ENCODE measurements at places on chromosomes 6 and 20.

DNA sequence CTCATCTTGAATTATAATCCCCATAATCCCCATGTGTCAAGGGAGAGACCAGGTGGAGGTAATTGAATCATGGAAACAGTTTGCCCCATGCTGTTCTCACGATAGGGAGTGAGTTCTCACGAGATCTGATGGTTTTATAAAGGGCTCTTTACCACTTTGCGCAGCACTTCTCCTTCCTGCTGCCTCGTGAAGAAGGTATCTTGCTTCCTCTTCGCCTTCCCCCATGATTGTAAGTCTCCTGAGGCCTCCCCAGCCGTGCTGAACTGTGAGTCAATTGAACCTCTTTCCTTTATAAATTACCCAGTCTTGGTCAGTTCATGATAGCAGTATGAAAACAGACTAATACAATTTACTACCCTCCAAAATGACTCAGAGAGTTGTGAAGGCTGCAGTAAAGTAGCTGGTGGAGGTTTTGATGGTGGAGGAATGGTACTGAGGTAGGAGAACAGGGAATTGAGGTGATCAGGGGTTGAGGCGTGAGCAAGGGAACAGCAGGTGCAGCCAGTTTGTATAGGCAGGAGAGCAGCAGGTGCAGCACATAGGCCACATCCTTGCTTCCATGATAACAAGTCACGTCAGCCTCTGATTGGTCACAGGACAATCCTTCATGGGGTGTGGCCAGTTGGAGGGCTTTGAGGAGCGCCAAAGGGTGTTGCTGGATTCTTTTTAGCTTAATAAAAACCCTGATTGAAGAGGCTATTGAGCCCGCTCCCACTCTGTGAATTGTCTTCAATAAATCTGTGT lies 150.0 kb downstream of the CDC5L start:
- DNase-seq, result no peak

- no peak for DNase-seq
These were observed 9.3 kb downstream of the PSMA7 start for GRCh38 chr20:62133864-62134263.

DNA sequence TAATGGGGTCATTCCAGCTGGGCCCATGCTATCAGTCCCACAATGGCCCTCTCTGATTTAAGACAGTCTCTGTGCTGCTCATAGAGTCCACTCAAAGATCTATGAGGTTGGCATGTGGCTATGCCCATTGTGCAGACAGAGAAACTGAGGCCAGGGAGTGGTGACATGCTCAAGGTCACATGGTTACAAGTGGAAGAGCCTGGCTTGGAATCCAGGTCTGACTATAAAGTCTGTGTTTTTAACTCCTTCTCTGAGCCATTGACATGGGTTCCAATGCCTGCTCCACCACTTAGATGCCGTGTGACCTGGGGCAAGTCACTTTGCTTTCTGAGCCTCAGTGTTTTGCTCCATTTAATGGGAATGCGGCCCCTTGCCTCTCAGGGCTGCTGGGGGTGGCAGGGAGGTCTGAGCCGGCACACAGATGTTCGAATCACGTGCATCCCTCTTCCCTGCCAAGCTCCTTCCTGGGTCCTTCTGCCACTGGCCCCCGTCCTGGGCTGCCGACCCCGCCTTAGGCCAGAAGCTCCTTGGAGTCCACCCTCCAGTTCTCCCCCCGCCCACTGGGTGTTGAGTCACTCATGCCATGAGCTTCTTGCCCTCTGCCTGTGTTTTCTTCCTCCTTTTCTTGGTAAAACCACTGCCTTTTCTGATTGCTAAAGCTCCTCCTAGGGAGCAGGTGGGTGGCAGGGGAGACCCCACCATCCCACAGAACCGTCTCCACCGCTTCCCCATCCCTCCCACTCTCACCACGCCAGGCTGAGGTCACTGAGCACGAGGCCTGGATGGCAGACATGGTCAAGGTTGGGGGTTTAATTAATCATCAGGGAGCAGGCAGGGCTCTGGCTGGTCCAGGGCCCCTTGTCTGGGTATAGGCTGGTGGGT lies 35.7 kb downstream of the CEBPB start:
- no peak for DNase-seq

GRCh38 chr20:46544576-46544975 lies 5.9 kb downstream of the OCSTAMP start:
- no peak for DNase-seq

GRCh38 chr6:119148098-119148824 lies 69.8 kb upstream of the FAM184A start:
- no peak for DNase-seq

GRCh38 chr6:125154761-125155135 lies 1.2 kb downstream of the TPD52L1 start:
- DNase-seq, result peak; percentile 31

DNA sequence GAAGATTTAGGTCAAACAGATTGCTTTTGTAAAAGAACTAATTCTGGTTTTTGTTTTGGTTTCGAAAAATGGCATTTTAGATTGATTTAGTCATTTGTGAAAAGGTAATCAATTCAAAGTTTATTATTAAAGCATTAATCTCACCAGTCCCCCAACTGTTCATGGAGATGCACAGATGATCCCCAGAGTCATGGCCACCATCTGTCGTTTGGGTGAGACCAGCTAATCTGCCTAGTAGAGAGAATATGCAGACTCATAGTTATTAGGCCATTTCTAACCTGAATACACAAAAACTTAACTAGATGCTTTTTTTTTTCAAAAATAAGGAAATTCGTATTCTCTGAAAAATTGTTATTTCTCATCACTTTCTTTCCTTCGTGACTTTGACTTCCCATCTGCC lies 58.1 kb downstream of the C6orf58 start:
- DNase-seq, result no peak

DNA sequence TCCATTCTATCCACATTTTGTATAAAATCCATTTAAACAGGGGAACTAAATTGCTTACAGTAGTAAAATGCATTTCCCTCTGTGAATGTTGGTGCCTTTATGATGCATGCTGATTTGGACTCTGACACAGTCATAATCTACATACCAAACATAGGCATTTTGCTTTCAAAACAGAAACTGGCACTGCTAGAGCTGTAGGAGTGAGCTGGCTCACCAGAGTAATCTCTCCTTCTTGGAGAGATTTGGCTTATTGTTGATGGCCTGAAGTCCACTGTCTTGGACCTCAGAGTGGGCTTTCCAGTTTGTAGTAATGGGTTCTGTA lies 363.2 kb upstream of the FLRT3 start:
- DNase-seq, result no peak

- no peak for DNase-seq
These were observed 20.4 kb downstream of the OSBPL2 start for GRCh38 chr20:62258499-62259293.

- DNase-seq, result no peak
These were observed 435 bp downstream of the CENPB start for GRCh38 chr20:3786126-3786484.

DNA sequence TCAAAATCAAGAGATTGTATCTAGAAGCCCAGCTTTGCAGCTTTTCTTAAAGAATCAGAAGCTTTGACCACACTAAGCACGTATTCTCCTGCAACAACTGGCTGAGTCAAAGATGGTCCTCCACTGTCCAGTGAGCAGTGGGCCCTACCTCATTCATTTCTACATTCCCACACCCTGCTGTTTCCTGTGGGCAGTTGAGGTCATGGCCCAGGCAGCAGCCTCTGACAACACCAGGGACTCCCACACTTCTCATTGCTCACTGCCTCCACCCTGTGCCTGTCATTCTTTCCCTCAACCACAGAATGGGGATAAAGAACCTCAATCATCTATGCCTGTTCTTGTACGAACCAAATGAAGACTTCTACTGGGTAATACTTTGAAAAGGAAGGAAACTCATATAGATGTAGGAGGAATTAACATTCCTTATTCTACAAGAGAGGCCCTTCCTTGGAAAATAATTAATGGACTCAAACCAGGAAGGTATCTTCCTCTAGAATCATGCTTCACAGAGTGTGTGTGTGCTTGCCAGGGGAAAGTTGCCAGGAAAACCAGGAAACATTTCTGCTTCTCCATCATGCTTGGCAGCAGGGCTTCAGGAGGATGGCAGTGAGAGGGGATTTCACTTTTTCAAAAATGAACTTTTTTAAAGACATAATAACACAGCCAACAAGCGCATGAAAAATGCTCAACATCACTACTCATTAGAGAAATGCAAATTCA lies 191.7 kb upstream of the RIN2 start:
- DNase-seq, result no peak

DNA sequence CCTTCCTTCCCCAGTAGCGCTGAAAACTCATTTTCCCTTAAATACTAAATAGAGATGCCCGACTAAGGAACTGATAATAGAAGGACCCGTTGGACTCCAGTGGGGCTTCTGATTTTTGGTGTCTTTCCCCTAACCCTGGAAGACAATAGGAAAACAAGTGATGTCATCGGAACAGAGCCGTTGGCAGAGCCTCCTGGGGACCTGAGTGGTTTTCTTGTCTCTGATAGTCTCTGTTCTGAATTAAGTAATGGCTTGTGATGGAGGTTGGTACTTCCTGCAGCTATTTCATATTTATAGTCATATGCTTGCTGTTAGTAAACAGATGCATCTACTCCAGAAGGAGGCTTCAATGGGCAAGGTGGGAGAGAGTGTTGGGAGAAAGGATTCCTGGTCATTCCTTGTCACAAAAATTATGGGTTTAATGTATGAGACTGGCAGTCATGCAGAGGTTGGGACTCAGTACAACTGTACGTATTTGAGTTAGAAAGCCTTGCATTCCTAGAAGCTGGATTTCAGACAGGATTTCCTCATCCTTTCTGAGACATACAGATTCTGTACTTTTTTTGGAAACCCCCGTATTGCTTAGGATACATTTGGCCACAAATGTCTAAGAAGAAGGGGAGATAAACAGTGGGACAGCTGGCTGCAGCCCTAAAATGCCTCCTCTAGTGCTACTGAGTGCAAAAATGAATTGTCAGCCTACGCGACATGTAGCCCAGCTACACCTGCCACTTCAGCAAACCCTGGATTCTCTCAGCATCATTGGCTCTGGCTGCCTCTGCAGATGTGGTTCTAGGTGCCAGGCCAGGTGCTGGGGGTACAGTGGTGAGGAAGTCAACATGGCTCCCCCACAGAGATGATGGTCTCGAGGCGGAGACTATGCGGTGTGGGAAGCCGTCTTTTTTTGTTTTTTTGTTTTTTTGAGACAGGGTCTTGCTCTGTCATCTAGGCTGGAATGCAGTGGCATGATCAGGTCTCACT lies 38.1 kb downstream of the CDS2 start:
- DNase-seq, result no peak

GRCh38 chr6:76230711-76231110 lies 158.2 kb upstream of the IMPG1 start:
- DNase-seq, result no peak

DNA sequence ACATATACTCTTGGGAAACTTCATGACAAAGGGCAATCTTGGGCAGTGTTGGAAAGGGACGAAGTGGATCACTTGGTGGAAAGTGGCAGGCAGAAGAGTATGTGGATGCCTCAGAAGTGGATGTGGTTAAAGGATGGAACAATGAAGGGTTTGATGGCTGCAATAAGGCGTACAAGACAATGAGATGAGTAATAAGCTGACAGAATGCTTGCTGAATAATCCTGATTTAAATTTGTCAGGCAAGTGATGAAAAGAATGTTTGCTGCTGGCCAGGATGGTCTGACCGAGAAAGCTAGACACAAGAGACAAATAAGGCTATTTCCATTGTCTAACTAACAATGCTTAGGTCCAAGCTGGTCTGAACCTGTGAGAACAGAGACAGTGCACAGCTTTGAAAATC lies 61.6 kb upstream of the CEP85L start:
- DNase-seq, result no peak

DNA sequence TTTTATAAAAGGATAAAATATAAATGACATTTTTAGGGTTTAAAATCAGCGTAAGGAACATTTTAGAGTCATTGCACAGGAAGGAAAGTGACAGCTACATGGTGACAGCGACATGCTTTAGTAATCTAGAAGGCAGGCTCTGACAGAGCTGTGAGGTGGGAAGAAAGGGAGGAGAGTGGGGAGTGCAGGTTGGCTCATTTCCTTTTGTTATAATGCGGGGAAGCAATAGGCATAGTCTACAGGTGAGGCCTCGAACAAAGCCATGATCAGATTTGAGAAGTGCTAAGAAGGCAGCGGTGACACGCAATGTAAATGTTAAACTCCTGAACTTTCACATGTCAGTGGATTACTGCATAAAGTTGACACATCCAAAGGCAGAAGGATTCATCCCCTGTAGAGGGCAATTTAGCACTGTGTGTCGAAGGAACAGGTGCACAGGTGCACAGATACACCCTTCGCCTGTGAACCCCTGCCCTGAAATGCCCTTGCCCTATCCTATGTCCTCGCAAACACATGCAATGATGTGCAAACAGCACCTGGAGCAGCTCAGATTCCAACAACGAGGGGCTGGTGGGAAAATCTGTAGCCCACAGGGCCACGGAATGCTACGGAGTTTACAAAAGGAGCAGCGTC lies 32.4 kb upstream of the SMOC2 start:
- DNase-seq, result no peak

GRCh38 chr20:13913131-13913530 lies 77.3 kb downstream of the SEL1L2 start:
- no peak for DNase-seq
